WERI-Rb-1 (cell line): ENCODE measurements at places on chromosomes 7 and 10.

- DNase-seq = no peak
These were observed 16.4 kb upstream of the PRKG1 start for GRCh38 chr10:51057925-51058324.

- DNase-seq = no peak
These were observed 56.8 kb downstream of the XRCC2 start for GRCh38 chr7:152619027-152619739.

DNA sequence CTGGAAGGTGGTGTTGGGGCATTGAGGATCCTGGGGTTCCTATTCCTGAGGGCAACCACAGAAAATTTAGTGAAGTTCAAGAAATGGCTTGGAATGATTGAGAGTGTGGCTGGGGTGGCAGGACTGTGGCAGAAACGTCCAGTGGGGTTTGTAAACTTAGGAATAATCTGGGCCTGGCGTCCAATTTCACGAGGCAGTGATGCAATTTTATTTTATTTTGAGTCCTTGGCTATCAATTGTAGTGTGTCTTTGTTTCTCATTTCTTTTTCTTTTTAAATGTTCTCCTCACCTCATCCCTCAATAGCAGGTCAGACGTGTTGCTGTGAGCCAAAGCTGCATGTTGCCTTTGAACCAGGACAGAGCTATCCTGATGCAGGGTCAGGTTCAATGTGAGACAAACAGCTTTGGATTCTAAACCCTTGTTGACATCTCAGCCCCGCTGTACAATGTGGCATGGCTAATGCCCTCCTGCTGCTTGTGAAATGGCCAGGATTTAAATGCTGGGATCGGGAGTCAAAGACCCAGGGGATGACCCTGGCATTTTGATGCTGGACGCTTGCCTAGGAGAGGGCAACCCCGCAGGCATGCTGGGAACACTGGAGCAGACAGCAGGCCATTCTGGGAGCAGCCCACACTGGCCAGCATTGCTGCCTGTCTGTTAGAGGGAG is 64.8 kb downstream of the RBM20 start:
- no peak for DNase-seq

DNA sequence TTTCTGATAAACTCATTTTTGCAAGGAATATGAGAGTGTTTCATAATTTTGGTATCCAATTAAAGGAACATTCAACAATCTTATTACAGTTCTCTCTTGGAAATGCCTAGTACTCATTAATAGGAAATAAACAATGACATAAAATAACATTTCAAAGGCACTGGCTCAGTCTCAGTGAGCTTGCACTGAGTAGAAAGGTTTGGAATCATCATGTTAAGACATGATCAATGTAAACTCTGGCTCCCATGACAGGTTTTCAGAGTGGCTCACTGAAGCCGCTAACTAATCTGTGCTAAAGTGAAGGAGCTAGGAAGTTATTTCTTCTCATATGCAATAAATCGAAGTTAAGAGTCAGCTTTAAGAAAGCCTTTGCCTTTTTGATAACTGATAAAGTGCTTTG is 203.3 kb upstream of the HGF start:
- DNase-seq = no peak

DNA sequence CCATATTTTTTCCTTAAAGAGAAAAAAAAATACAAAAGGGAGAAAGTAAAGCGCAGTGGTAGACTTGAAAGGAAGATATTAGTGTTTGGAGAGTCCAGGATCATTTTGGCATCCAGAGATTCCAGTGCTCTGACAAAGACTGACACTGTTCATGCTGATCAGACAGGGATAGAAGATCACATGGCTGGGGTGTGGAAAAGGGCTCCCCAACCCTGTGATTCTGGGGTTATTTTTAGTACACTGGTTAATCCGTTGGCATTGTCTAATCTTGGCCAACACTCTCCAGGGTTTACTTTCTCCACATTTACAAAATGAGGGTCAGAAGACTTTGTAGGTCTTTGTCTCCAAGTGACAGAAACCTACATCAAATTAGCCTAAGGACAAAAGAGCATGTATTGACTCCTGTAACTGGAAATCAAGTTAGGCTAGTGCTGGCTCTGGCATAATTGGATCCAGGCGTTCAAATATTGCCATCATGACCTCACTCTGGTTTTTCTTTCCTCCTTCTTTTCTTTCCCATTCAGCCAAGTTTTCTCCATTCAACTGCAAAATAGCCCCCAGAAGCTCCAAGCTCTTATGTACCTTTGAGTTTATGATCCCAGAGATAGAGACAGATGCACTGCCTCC is 181.6 kb downstream of the PHTF2 start:
- DNase-seq = no peak

DNA sequence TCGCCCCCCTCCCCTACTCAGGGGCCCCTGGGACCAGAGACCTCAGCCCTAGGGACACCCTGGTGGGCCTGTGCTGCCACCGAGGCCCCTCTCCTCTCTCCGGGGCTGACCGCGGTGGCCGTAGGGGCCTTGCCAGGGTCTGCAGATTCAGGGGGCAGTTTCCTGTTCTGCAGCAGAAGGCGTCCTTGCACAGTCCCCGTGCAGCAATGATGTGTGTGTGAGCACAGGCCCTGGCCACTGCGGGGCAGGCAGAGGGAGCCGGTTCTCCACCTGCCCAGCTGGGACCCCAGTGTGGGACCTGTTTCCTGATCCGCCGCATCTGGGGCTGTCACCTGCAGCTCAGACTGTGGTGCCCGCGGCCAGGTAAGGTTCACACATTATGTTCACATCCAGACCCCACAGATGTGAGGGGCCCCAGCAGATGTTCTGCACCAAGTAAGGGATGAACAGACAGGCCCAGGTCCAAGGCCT is 60.7 kb upstream of the DNAJB6 start:
- no peak for DNase-seq

GRCh38 chr7:25662841-25663800 is 434.8 kb upstream of the NPVF start:
- DNase-seq = no peak

GRCh38 chr10:59376846-59377245 is 14.5 kb upstream of the FAM13C start:
- no peak for DNase-seq

GRCh38 chr10:118809357-118810220 is 54.8 kb upstream of the CACUL1 start:
- no peak for DNase-seq

DNA sequence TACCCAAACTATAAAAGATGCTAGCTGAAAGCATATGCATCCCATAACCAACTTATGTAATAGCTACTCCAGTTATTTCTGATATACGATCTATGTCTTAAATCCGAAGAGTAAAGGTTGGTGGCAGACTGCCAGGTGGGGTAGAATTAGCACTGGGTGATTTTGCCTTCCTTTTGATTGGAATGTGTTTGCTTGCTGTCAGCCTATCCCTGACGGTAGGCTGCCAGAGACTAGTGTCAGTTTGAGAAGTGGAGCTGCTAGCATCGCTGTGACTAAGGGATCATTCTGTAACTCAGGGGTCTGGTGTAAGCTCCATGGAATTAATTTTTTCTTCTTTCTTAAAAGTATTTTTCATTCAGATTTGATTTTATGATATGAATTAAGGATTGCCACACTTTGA is 9.5 kb upstream of the SEM1 start:
- DNase-seq = no peak

DNA sequence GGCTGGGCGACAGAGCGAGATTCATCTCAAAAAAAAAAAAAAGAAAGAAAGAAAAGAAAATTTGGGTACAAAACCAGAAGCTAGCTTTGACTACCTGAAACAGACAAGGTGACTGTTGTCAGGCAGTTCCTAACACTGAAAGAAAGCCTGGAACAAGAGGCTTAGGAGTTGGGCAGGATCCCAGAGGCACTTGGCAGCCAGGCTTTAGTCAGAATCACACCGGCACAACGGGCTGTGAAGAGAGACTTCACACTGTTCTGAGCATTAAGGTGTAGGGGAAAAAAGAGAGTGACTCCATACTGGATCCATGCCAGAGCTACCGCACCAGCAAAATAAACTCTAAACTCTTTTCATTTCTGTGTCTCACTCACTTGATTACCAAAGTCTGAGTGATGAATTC is 130.8 kb downstream of the ZNF467 start:
- DNase-seq = no peak

DNA sequence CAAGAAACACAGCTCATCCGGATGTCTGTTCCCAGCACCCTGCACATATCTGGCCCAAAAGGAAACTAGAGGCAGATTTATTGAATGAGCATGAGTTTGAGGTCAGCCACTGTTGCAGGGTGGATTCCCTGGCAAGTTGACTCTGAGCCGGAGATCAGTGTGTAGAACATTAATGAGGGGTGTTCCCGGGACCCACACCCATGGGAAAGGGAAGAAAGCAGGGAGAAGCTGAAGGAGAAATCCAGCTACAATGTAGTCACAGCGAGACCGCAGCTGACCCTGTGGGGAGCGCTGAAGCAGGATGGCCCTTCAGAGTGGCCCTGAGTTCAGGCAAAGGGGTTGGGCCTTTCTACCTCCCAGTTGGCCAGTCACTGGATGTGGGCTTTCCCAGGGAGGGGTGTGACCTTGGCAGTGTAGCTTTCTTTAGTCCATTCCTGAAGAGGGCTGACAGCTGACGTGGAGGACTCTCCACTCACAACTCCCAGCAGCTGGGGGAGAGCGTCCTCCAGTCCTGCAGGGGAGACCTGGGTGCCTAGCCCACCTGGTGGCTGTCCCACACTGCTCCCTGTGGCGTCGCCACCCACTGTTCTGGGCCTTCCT is 324.2 kb upstream of the ZMIZ1 start:
- no peak for DNase-seq

DNA sequence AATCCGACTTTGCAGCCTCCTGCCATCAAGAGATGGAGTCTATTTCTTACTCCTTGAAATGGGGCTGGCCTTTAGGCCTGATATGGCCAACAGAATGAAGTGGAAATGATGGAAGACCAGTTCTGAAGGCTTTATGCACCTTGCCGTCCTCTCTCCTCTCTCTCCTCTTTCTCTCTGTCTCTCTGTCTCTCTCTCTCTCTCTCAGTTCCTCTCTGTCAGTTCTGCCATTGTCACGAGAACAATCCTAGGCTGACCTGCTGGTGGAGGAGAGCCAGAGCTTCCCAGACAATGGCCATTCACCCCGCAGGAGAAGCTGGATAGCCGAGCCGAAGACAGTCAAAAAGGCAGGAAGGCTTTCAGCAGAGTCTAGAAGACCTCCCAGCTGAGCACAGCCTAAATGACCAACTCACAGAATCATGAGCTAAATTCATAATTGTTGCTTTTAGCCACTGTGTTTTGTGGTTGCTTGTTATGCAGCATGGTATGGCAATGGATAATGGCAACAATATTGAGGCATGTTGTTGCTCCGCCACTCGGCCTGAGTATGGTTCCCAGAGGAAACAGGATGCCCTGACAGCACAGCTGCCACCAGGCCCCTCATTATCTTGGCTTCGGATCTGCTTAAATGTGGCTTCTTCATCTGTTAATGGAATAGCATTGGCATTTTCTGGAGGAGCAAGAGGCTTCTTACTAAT is 35.5 kb downstream of the FRMPD2 start:
- DNase-seq = no peak

DNA sequence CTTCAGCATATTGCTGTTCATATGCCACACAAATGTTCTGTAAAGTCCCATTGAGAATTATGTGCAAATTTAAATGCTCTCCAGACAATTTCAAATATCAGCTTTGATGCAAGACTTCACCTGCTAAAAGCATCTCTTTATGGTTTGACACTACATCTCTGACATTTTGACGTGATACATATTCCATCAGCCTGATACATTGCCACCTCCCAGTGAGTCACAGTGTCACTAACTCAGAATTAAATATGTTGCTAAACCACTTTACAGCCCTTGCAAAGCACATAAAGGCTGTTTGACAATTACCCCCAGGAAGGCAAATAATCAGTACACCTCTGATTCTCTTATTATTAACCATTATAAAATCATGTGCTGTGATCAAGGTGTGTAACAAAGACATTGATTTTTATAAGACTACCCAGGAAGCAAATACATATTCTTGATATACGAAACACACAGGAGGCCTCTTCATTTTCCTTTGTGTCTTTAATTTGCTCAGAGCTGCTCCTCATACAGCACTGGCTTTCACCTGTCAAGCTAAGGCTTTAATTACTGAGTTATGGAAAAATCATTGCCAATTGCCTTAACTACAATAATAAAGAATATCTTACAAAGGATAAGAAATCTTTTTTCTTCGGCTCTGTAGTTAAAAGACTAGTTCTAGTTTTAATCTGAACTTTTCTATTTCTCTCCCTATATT is 547.5 kb upstream of the C7orf33 start:
- DNase-seq = no peak

DNA sequence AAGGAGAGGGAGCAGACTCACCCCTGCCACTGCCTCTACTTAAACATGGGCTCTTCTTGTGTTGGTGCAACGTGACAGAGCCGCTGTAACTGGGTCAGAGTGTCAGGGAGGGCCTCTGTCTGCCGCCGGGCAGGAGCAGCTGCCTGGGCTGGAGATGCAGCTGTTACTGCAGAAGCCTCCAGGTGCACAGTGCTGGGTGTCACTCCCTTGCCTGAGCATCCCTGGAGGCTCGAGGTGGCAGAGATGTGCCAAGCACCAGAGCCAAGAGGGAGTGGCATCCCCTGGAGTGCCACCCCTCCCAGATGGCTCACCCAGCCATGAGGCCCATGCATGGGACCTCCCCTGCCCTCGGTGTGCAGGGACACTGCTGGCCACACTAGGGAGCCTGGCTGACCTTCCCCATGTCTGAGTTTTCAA is 145.7 kb downstream of the PRPF18 start:
- DNase-seq = no peak
